ENCODE measurements at places on chromosomes 16 and 17.
A peak's percentile ranks its signal among the peaks of the same experiment; 100 is the strongest.

- peak; percentile 61 for DNase-seq
These were observed 27.8 kb downstream of the BAHCC1 start for GRCh38 chr17:81422776-81423697.

DNA sequence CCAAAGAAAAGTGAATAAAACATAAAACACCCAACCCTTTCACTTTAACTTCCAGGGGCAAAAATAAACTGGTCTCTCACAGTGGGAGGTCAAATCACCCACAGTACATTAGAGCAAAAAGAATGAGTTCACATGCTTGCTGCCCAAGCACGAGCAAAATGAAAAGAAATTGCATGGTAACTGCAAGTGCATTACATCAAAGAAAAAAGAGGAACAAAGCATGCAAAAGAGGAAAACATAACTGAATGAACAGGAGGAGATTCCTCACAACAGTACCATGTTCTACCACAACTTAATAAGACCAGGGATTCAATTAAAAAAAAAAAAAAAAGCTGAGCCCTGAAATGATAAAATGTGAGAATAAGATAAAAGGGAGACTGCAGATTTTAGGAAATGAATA lies 12.3 kb downstream of the DNAH2 start:
- no peak for DNase-seq

- DNase-seq, result peak; percentile 28
These were observed 914.9 kb downstream of the KCNJ2 start for GRCh38 chr17:71084219-71084618.

DNA sequence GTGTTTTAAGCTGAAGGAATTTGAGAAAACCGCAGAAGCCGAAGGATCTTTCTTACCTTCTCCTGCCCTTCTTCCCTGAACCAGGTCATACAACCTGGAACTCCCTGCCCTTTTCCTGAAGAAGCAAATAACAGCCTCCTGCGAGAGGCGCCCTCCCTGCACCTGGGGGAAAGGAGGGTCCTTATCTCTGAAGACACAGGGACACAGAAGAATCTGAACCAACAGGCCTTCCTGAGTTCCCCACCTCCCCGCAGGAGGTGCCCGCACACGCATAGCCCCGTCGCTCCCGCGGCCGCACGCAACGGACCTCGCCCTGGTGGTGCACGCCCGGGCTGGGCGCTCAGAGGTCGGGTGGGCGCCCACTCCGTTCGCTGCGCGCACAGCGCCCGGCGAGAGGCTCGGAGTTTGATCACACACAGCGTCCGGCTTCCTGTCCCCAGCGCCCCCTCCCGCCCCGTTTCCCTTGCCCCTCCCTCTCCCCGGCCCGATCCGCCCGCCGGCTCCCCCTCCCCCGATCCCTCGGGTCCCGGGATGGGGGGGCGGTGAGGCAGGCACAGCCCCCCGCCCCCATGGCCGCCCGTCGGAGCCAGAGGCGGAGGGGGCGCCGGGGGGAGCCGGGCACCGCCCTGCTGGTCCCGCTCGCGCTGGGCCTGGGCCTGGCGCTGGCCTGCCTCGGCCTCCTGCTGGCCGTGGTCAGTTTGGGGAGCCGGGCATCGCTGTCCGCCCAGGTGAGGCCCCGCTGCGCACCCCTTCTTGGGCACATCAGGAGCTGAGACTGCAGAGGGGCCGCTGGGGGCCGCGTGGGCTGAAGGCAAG lies at the start of gene TNFSF12:
TNFSF12 (plus strand) TSS at position 474 of the 816 bp plus-strand sequence; CDS start at position 570, 96 bp downstream.
- no peak for DNase-seq

- peak; percentile 75 for DNase-seq
These were observed at the start of gene PGAP6 for GRCh38 chr16:381789-382717. PGAP6 (minus strand) TSS chr16:381978; CDS start chr16:381821, 157 bp downstream.

DNA sequence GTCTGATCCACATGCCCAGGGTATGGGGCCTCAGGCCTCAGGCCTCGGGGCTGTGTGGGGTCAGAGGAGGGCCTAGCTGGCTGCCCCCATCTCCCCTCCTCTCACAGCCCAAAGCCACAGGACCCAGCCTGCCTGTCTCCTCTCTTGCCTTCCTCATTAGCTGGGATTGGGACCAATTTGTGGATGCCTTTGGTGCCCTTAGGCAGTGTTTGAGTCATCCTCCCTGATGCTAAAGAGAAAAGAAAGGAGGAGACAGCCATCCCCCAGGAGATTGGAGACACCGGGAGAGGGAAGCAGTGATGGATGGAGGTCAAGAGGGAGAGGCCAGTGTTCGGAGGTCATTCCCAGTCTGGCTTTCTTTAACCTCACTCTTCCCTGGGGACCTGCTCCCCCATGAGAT lies 23.3 kb upstream of the NOG start:
- no peak for DNase-seq

GRCh38 chr17:732067-732901 lies at the start of gene TLCD3A:
TLCD3A (plus strand) TSS chr17:732596; CDS start chr17:732648, 52 bp downstream.
- peak; percentile 68 for DNase-seq

Data from LoVo (cell line).